NCI-H1417 treated with DMSO at 0.1 percent for 48 hours (cell line): ENCODE measurements at places on chromosomes 16 and 17.
A peak's percentile ranks its signal among the peaks of the same experiment; 100 is the strongest.

DNA sequence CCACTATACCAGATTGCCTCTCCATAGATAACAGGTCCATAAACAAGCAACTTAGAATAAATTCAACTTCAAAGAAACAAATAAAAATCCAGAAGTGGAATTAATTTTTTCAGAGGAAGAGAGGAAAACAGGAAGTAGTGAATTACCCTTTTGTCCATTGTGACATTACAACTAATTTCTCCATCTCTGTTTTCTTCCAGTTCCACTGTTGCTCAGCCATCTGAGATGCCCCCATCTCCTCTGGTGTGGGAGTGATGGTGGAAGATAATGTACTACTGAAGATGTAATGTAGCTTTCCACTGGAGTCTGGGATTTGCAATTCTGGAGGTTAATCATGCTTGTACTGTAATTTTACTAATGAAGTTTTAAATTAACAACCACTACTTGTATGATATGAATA lies 124.6 kb upstream of the TMEM97 start:
- DNase-seq: no peak

DNA sequence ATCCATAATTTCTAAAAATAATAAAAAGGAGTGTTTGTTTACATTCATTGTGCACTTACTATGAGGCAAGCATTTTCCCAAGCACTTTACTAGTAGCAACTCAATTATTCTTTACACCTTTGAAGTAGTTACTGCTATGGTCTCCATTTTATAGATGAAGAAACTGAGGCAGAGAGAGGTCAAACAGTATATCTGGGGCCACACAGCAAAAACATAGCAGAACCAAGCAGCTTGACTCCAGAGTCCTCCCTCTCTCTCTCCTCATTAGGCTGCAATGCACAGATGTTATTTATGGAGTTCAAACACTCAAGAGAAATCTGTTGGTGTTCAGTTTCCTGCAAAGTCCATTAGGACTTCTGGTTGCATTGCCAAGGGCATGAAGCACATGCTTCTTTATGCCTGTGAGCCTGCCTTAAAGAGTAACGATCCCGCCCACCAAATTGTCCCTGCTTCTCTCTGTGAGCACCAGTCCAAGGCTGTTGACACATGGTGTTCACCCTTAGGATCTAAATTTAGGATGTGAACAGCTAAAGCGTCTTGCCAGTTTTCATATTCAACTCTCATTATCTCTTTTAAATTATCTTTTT lies 44.0 kb downstream of the GPRC5B start:
- peak; percentile 36 for DNase-seq

DNA sequence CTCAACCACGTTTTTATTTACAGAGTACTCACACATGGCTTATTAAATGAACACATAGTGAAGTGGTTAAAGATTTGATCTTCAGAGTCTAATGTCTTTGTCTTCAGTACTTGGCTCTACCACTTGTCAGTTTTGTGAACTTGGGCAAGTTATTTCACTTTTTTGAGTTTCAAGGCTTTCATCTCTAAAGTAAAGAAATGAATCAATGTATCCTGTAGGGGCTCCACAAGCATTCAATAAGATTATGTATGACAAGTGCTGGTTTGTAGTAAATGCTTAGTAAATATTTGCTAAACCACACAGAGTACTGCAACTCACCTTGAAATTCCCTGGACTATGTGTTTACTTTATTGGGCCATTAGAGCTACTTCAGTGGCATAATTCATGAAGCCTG lies 446.0 kb upstream of the GOT2 start:
- DNase-seq: no peak

DNA sequence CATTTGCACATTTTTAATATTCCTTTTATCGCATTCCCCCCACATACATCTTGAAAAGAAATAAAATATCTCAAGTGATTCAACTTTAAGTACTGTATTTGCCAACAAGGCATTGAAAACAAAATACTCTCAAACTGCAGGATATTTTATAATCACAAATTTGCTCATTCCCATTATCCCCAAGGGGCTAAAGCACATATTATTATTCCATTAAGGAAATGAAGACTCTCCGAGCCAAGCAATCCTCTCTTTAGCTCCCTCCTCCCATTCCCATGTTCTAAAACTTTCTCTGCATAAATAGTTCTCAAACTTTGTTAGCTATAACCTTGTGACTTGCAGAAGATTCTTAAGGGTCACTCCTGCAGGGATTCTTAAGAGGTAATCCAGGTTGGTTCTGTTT lies 436.8 kb downstream of the KCNJ2 start:
- no peak for DNase-seq

DNA sequence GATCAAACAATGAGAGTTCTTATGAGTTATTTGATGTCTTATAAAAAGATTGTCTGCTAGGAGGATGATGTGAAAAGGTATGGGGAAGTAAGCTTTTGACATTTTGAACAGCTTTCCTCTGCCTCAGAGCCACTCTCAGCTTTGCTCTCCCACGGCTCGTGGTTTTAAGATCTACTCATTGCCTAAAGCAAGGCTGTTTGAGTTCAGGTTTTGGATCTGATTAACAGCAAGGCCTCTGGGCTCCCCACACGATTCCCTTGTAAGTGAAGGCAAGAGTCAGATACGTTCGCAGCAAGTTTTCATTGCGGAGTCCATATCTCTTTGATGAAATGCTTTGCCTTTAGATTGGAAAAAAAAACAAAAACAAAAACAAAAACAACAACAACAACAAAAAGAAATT lies 515.0 kb upstream of the SALL1 start:
- no peak for DNase-seq

DNA sequence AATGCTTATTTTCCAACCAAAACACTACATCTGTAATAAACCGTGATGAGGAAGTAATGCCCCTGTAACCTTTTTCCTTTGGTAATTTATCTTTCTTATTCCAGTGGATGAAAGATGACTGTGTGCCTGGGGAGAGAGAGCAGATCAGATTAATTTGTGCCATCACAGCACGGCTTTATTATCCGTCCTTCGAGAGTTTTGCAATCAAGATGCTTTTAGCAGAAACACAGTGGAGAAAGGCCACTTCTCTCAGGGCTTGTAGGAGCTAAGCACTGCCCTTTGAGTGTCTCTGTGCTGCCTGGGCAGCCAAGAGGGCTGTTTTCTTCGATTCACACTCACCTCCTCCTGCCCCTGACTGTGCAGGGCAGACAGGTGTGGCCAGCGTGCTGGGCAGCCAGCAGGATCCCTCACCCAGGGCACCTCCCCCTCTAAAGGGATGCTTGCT lies 190.2 kb downstream of the PRKCA start:
- no peak for DNase-seq

DNA sequence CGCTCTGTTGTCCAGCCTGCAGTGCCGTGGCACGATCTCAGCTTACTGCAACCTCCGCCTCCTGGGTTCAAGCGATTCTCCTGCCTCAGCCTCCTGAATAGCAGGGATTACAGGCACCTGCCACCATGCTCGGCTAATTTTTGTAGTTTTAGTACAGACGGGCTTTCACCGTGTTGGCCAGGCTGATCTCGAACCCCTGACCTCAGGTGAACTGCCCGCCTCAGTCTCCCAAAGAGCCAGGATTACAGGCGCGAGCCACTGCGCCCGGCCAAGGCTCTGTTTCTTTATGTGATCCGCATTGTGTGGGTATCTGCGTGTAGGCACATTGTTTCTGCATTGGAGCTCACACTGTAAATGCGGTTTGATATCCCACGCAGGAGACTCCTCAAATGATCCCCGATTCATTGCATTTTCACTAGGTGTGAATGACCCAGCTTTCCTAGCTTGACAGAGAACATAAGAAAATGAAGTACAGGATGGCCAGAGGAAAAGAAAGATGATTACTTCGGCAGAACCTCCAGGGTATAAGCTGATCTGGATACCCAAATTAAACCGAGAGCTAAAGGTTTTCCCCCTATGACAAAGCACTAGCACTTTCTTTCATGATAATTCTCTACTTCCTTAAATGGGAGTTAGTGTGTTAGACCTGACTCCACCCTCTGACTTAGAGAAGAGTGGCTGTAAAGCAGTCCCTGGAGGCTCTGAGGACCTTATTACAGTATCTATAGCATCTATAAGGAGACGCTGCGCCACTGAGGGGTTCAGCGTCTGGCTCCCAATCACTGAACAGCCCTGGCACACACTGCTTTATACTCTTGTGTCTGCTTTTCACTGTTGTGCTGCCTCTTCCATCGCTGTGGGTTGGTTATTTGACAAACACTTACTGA lies 17.3 kb downstream of the COTL1 start:
- DNase-seq: no peak

GRCh38 chr16:81696961-81697615 lies 82.0 kb upstream of the PLCG2 start:
- no peak for DNase-seq

- DNase-seq: peak; percentile 64
Measured at GRCh38 chr17:7294614-7295153, at the start of gene YBX2. TSS of gene YBX2 (minus strand) at chr17:7294639. CDS start at chr17:7294500, 139 bp downstream.

GRCh38 chr17:73007407-73007806 lies 85.1 kb downstream of the SLC39A11 start:
- no peak for DNase-seq
